ENCODE measurements at places on chromosomes 16 and 17. TPM values are rescaled to one million over a fixed set of nuclear protein-coding genes. Genes with fewer than 3 reads are reported as not detected.

DNA sequence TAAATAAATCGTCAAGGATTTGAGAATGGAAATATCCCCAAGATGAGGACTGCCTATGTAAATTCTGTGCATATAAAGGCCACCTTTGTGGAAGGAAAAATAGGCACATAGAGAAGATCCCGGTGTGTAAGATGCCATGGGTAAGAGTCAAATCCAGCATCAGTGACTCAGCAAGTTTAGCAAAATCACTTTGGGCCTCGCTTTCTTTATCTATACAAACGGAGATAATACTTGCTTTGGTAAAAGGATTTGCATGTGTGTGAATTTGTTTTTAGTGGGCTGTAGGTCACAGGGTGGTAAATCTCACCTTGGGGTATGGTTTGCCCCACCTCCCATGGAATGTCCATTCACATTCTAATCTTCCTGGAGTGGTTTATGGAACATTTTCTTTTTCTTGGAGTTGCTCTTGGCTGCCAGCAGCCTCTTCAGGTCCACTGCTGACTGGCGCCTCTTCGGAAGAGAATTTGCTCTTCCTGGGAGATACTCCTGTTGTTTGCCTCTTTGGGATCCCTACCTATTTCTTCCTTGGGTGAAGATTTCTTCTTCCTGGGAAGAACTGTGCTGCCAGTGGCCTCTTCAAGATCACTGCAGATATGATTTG, 587.6 kb downstream of the CDH11 start:
- H3K27me3 ChIP-seq: no peaks in the 10 kb centered on the region
- no peak overlapping the region for H3K27ac ChIP-seq
- no peaks in the 10 kb centered on the region for H3K36me3 ChIP-seq
- no peak for DNase-seq

- no peak overlapping the region for H3K27ac ChIP-seq
- H3K4me1 ChIP-seq: no peaks in the 10 kb centered on the region
- H3K4me3 ChIP-seq: no peak overlapping the region
- no peak for DNase-seq
Measured at GRCh38 chr17:68783861-68784260, 171.3 kb downstream of the ABCA8 start.

- no peaks in the 10 kb centered on the region for H3K36me3 ChIP-seq
- H3K27me3 ChIP-seq: no peaks in the 10 kb centered on the region
- peaks cover 9% of the 10 kb centered on the region for H3K4me1 ChIP-seq
- H3K27ac ChIP-seq: no peak overlapping the region
- H3K4me3 ChIP-seq: no peak overlapping the region
- DNase-seq: no peak
Measured at GRCh38 chr16:57653936-57654335, 14.2 kb upstream of the ADGRG3 start.

DNA sequence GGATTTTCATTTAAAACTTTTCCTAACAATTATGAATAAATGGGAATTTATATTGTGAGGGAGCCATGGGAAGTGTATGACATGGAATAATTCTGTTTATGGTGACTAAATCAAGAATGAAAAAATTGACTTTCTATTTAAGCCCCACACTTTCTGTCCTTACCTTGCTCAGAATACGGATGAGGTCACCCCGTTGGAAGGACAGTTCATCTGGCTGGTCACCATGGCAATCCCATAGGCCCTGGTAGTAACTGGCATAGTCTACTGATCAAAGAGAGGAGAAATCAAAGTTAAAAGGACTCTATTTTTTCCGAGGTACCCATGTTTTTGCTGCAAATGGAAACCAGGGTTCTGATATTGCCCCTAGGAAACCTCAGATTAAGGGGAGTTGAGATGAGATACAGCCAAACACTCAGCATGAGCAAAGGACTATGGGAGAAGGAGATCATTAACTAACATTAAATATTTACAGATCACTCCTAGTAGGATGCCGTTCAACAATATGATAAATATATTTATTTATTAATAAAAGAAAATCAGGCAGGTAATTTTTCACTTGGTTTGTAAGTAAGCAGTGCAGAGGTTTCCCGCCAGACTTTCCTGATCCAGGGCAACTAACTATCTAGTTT, 54.9 kb downstream of the SNX11 start:
- H3K27me3 ChIP-seq: peaks cover 10% of the 10 kb centered on the region
- H3K4me1 ChIP-seq: peaks cover 7% of the 10 kb centered on the region
- no peak for DNase-seq
- no peaks in the 10 kb centered on the region for H3K36me3 ChIP-seq

DNA sequence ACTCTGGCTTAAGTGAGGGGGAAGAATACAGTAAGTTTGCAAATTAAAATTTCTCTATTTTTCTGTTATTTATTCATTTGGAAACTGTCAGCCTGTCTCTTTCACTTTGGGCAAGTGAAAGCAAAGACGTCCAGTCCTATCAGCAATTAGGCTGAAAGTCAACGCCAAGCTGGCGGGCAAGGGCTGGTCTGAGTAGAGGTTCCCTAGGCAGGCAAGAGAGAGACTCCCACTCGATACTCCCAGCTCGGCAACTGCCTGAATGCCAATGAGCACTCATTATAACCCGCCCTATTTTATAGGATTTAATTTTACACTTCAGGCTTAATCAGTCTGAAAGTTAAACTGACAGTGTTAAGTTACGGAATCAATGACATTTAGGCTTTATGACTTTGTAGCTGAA, 14.3 kb upstream of the SLC38A8 start:
- no peaks in the 10 kb centered on the region for H3K36me3 ChIP-seq
- H3K27me3 ChIP-seq: no peaks in the 10 kb centered on the region
- H3K4me1 ChIP-seq: peaks cover 9% of the 10 kb centered on the region
- H3K27ac ChIP-seq: no peak overlapping the region

DNA sequence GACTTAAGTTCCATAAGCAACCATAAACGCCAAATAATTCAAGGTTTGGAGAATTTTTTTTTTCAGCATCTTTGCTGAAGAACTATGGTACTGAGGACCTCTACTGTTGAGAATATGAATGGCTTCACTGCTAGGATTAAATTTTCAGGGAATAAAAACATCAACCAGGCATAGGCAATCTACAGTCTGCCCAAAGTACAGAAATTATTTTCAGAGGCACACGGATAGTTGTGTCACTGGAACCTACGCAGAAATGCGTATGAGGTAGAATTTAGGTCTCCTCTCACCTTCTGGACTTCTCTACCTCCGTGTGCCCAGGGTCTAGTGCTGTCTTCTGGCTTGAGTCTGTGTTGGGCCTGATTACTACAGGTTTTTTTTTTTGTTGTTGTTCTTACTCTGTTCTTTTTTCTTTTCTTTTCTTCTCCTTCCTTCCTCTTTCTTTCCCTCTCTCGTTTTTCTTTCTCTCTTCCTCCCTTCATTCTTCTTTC, 39.7 kb downstream of the NACA2 start:
- H3K36me3 ChIP-seq: no peaks in the 10 kb centered on the region
- H3K27me3 ChIP-seq: peaks cover 14% of the 10 kb centered on the region
- DNase-seq: peak; percentile 31
- no peak overlapping the region for H3K27ac ChIP-seq
- no peaks in the 10 kb centered on the region for H3K4me1 ChIP-seq

GRCh38 chr17:50240851-50241250, 33.4 kb upstream of the TMEM92 start:
- no peak overlapping the region for H3K4me3 ChIP-seq
- DNase-seq: no peak
- H3K27me3 ChIP-seq: no peaks in the 10 kb centered on the region
- no peaks in the 10 kb centered on the region for H3K36me3 ChIP-seq

DNA sequence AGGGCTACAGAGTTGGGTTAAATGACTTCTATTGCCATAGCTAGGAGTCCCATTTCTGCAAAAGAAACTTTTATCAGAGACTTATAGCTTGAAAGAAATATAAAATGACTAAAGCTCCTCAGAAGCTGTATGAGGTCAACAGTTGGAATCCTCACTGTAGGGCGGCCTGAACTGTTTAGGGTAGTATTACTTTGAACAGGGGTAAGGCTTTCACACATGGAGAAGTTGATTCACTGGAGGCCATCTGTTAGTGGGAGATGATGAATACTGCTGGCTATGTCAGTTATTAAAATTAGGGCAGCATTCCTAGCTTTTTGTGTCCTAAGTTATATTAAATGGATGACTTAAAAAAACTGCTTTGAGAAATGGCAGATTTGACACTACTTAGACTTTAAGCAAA, 6.0 kb downstream of the TTC19 start:
- no peak overlapping the region for H3K4me3 ChIP-seq
- H3K27me3 ChIP-seq: no peaks in the 10 kb centered on the region
- H3K4me1 ChIP-seq: peaks cover 4% of the 10 kb centered on the region
- H3K27ac ChIP-seq: no peak overlapping the region
- H3K36me3 ChIP-seq: peaks cover 36% of the 10 kb centered on the region

GRCh38 chr17:7119314-7119713, 4.7 kb upstream of the ASGR2 start:
- H3K27me3 ChIP-seq: no peaks in the 10 kb centered on the region
- no peak overlapping the region for H3K27ac ChIP-seq
- no peak for DNase-seq
- H3K4me3 ChIP-seq: no peak overlapping the region
- no peaks in the 10 kb centered on the region for H3K36me3 ChIP-seq

- DNase-seq: peak; percentile 58
- H3K4me1 ChIP-seq: peaks cover 62% of the 10 kb centered on the region
- peak overlapping the region; percentile 11 for H3K4me3 ChIP-seq
- H3K36me3 ChIP-seq: no peaks in the 10 kb centered on the region
- H3K27ac ChIP-seq: peak overlapping the region; percentile 80
Measured at GRCh38 chr17:28940675-28941074, 10.6 kb downstream of the PHF12 start.

DNA sequence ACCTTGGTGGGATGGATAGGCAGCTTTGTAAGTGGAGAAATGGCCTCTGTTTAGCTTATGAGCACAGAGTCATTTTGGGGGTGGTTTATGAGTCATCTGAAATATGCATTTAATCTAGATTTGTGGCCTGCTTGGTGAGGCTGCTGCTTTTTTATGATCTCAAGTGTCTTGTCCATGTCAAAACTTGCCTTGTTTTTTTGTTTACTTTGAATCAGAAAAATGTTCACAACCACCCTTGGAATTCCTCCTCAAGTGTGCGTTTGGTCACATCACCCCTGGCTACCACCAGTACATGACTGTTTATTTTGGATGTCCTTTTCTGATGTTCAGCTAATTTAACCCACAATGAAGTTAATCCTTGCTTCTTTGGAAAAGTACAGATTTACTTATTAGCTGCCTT, 64.6 kb downstream of the FTO start:
- H3K27ac ChIP-seq: no peak overlapping the region
- H3K27me3 ChIP-seq: no peaks in the 10 kb centered on the region
- no peaks in the 10 kb centered on the region for H3K36me3 ChIP-seq
- no peak overlapping the region for H3K4me3 ChIP-seq
- H3K4me1 ChIP-seq: peaks cover 43% of the 10 kb centered on the region

- no peak for DNase-seq
- no peak overlapping the region for H3K27ac ChIP-seq
- H3K4me1 ChIP-seq: no peaks in the 10 kb centered on the region
Measured at GRCh38 chr16:80197741-80198201, 343.0 kb upstream of the DYNLRB2 start.

DNA sequence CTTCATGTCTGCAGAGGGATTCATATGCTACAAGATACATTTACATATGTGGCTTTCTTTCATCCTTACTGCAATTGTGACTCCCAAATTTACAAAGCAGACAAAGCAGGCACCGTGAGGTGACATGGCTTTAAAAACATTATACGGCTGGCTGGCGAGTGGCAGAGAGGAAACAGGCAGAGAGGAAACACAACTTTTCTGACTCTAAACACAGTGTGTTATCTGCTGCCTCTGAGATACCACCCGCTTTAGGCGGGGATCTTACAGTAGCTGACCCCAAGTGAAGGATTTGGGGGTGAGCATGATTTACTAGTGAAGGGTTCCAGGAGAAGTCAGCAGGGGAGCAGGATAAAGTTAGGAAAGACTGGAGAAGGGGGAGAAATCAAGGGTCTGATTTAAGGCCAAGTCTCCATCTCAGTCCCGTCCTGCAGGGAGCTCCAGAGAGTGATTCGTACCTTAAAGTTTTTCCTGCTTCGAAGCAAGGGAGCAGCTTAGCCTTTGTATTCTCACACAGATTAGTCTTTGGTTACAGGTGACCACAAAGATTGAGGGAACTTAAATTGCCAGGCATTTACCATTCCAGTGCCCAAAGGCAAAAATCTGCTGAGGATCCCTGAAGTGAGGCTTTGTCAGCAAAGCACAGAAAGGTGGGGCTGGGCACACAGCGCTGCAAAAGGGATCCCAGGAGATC, 355.0 kb downstream of the GRIN2A start:
- no peak overlapping the region for H3K4me3 ChIP-seq
- DNase-seq: peak; percentile 43
- no peaks in the 10 kb centered on the region for H3K36me3 ChIP-seq
- peaks cover 31% of the 10 kb centered on the region for H3K4me1 ChIP-seq

GRCh38 chr17:82276938-82277337, 3.4 kb upstream of the CSNK1D start:
- H3K36me3 ChIP-seq: peaks cover 1% of the 10 kb centered on the region
- H3K4me1 ChIP-seq: peaks cover 4% of the 10 kb centered on the region
- no peak overlapping the region for H3K4me3 ChIP-seq

DNA sequence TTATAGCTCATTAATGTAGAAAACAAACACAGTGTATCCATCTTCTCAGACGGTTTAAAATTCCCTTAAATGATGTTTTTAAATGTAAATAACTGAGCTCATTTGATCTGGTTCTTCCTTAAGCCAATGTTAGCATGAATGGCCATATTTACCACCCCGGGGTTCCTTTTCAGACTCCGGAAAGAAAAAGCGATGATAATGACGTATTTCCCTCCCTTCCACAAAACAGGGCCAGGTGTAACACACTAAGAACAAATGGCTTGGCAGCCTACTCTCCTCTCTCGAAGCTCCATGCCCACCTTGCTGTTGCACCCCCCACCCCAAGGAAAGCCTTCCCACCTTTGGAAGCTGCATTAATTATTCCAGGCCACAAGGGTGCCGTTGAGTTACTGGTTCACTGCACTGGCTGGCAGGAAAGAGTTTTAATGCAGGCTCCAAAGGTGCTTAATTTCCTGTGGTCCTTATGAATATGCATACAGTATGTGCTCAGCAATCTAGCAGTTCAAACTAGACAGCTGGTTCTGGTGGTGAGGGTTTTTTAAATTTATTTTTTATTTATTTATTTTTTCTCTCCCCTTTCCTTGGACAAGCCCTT, 378.9 kb downstream of the WWOX start:
- DNase-seq: peak; percentile 30
- H3K27ac ChIP-seq: no peak overlapping the region
- no peak overlapping the region for H3K4me3 ChIP-seq
- H3K36me3 ChIP-seq: no peaks in the 10 kb centered on the region
- H3K4me1 ChIP-seq: peaks cover 25% of the 10 kb centered on the region

GRCh38 chr17:72255481-72255880, 134.7 kb downstream of the SOX9 start:
- H3K4me1 ChIP-seq: peaks cover 23% of the 10 kb centered on the region
- H3K27ac ChIP-seq: no peak overlapping the region
- no peaks in the 10 kb centered on the region for H3K36me3 ChIP-seq
- no peak overlapping the region for H3K4me3 ChIP-seq

Gene CCL8
- not detected for total RNA-seq

Gene SNX20
- not detected for total RNA-seq

Gene TMEM238L
- not detected for total RNA-seq

Gene SPNS2
- 0.34 TPM for total RNA-seq

Gene AATK
- total RNA-seq: 0.32 TPM

Gene MPV17L
- total RNA-seq: 0.30 TPM

Gene TEKT5
- total RNA-seq: 0.07 TPM

Gene CACNG1
- not detected for total RNA-seq

Gene NPIPA8
- not detected for total RNA-seq

Measured in neural progenitor cell (in vitro differentiated cells).